Choroid plexus epithelial cell (primary cell): ENCODE measurements at places on chromosomes 3 and 15.
A peak's percentile ranks its signal among the peaks of the same experiment; 100 is the strongest.

GRCh38 chr3:53694046-53694445, 152.2 kb downstream of the CHDH start:
- no peak for DNase-seq

- DNase-seq: no peak
Observed at GRCh38 chr3:4850928-4851265, 128.3 kb upstream of the BHLHE40 start.

GRCh38 chr3:22691407-22691806, 511.7 kb upstream of the UBE2E2 start:
- no peak for DNase-seq

GRCh38 chr3:1723726-1724125, 374.9 kb upstream of the CNTN4 start:
- no peak for DNase-seq

GRCh38 chr3:45330510-45331295, 57.7 kb upstream of the LARS2 start:
- DNase-seq: no peak

- DNase-seq: peak; percentile 69
Observed at GRCh38 chr3:139117136-139117675, 72.5 kb upstream of the PRR23C start.

DNA sequence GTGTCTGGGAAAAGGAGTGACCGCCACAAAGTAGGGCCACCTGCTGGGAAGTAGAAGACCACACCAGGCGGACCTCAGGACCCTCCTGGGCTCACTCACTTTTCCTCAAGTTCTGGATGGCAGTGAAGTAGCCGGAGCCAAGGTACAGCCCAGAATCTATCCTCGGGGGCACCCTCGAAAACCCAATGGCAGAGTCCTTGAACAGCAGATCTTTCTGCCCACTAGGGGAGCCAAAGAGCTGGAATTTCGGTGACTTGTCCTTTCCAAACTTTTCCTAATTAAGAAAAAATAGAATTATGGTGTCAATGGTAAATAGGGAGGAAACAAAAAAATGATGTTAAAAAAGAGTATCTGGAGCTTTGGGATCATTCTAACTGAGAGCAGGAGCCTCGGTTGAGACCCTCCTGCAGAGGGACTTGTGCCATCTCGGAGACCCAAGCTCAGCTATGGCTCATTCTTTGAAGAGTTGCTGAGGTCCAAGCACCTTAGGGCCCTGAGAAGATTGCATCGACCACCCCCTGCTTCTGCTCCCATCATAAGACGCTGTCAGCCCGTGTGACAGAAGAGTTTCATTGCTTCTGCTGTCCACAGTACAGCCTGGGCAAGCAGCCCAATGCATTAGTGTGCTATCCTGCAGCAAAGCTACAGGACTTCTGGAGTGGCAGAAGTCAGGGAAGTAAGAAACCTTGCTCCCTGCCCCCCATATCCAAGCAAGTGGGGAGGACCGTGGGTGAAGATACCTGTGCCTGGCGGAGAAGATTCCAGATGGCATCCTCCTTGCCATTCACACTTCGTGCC, 14.8 kb downstream of the LTF start:
- peak; percentile 22 for DNase-seq

- peak; percentile 90 for DNase-seq
Observed at GRCh38 chr3:99866261-99866761, 48.6 kb downstream of the CMSS1 start.

- DNase-seq: peak; percentile 77
Observed at GRCh38 chr3:27454914-27455313, 29.3 kb downstream of the SLC4A7 start.

DNA sequence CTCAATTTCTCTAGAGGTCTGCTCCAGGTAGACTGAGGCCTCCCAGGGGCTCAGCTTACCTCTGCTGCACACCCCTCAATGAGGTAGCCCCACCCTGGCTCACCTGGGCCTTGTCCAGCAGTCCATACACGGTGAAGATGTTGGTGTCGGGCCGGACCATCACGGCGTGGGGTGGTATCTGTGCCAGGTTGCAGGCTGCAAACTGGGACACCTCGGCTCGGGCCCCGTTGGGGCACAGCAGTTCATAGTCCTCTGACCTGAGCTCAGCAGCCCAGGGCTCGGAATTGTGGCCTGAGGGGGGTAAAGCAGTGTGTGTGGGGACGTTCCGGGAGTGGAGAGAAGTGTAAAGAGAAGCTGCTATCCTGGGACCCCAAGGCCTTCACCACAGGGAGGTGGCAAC, 23.2 kb downstream of the MELTF start:
- no peak for DNase-seq

- peak; percentile 28 for DNase-seq
Observed at GRCh38 chr15:70427167-70428120, 329.7 kb upstream of the TLE3 start.

DNA sequence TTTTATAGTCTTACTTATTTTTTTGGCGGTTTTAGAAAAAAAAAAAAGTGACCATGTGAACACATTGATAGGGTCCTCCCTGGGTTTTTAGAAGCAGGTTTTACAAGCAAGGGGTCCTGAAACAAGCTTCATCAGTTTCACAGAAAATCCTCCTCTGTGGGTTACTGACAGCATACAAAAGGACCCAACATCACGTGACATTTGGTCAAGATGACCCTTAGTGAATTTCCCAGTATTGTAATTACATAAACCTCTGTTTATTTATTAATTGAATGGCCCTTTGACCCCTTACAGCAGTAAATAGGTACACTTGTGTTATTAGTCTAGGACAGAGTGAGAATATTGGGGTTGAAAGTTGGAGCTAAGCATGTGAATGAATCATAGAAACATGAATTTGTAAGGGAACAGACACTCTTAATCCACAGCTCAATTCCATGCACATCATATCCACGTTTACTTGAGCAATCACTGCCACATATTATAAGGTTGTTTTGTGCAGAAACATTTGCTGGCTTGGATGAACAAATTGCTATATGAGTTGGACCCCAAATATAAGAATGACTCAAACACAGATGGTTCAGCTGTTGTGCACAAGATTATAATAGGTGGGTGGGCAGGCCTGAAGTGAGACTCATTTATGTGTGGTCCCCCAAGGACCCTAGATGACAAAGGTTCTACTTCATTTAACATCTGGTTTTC, 137.5 kb downstream of the ZNF385D start:
- no peak for DNase-seq

GRCh38 chr3:11238060-11238459, 34.1 kb upstream of the ATG7 start:
- DNase-seq: peak; percentile 94

GRCh38 chr3:14125193-14126016, 553 bp downstream of the TMEM43 start:
- DNase-seq: peak; percentile 95

DNA sequence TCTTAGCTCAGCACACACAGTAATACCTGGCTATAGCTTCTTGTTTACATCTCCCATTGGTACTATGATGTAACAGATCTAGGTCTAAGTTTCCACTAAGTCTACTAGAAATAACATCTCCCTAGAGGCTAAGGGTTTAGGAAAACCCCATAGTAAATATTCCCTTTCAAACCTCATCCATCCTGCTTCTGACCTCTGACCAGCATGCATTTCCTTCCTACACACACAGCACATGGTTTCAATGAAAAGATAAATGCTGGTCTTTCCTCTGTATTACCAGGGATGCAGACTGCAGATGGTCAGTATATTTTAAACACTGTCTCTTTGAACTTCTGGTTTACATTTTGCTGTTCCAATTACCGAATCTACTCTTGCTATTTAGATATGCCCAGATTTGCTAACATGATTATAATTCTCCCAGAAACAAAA, 96.6 kb downstream of the EFL1 start:
- peak; percentile 63 for DNase-seq

DNA sequence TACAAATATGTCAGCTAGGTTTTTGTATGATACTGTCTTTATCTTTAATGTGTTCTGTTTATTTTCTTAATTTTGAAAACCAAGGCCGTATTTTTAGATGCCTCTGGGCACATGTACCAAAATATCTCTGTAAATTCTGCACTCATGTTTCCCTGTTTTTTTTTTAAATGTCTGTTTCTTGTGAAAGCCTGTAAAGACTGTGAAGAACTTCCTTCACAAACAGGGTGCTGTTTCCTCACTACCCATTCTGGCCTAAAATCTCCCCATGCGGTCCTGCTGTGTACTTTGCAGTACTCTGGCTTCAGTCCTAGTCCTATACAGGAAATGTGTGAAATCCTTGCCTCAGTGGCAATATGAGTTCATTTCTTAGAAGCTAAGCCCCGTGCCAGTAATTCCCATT, 133.4 kb upstream of the ZBTB20 start:
- peak; percentile 82 for DNase-seq

GRCh38 chr15:43212951-43213350, 7.9 kb downstream of the EPB42 start:
- no peak for DNase-seq

- DNase-seq: no peak
Observed at GRCh38 chr15:47972738-47973137, 148.1 kb upstream of the SLC24A5 start.

DNA sequence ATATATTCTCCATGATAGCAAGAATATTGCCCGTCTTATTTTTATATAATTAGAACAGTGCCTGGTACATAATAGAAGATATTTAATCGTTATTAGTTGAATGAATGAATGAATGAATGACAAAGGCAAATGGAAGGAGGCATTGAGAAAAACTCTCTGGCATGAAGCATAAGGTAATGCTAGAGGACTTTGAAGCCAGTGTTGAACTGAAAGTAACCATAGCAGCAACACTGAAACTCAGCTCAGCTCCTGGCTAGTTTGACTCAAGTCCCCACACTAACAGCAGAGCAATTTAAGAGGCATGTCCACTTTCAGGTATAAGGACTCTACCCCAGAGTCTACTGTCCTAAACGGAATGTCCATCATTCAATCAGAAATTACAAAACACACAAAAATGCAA, 227.0 kb downstream of the CPNE4 start:
- DNase-seq: no peak

DNA sequence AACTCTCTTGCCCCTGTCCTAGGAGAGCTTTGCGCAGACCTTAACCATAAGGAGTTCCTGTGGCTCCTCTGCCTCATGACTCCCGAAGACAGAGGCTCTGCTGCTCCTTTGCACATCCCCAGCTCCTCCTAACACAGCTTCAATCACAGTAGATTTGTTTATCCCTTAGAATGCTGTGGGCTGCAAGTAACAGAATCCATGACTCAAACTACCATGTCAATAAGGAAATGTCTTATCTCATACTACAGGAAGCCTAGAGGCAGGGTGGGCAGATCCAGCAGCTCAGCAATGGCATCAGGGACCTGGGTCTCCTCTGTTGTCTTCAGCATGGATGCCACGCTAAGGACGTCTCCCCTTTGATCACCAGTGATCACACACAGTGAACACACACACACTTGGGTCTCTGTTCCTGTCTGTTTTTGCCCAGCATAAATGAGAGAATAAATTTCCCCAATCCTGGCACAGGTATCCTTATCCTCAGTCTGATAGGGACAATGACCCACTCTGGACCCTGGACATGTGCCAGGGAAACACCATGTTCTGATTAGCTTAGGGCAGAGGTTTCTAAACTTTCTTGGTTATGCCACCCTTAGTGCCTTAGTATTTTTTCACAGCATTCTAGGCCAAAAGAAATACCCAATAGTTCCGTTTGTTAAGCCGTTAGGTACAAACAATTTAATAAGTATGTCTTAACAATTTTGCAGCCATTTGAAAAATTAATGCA, 46.1 kb upstream of the MRPS22 start:
- no peak for DNase-seq

DNA sequence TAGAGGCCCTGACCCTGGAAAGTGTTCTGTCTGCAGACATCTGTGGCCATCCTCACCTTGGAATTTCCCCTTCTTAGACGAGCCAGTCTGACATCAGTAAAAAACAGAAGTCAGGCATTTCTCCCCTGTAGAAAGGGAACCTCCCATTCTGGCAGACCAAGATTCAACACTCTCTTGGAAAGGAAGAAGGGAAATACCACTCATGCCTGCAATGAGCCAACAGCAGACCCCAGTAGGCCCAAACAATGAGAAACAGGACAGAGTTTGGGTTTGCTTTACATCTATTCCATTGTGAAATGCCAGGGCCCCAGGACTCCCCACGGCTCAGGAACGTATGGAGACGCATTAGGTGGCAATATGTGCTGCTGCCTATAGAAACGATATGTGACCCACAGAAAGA, 264.0 kb upstream of the NSMCE3 start:
- peak; percentile 34 for DNase-seq

DNA sequence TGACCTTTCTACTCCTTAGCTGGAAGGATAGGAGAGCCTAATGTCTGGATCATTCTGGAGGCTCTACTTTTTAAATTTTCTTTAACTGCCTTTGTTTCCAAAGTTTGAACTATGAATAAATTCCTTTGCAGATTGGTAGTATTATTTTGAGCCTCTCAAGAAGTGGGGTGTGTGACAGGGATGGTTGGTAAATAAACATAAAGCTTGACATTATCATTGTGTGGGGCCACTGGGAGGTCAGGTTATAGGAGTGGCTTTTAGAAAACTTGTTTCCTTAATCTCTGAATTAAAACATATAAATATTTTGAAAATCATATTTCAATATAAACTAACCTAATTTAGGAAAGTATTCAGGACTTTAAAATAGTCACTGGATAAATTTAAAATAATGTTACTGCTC, 89.3 kb downstream of the OTOL1 start:
- no peak for DNase-seq

GRCh38 chr3:188608401-188608800, 454.4 kb downstream of the LPP start:
- no peak for DNase-seq

- DNase-seq: peak; percentile 71
Observed at GRCh38 chr3:25854635-25855034, 64.7 kb downstream of the OXSM start.

- DNase-seq: no peak
Observed at GRCh38 chr15:56019060-56019793, 25.8 kb upstream of the NEDD4 start.

GRCh38 chr3:174949523-174949922, 90.4 kb downstream of the NAALADL2 start:
- DNase-seq: peak; percentile 99

GRCh38 chr3:77693147-77693546, 653.2 kb downstream of the ROBO2 start:
- no peak for DNase-seq

- peak; percentile 98 for DNase-seq
Observed at GRCh38 chr3:184176377-184177330, 2.0 kb downstream of the AP2M1 start.

- peak; percentile 62 for DNase-seq
Observed at GRCh38 chr3:15630646-15631350, 29.3 kb downstream of the BTD start.

- no peak for DNase-seq
Observed at GRCh38 chr3:147373301-147373700, 33.0 kb downstream of the ZIC4 start.
